KBM-7 (cell line): ENCODE measurements at places on chromosomes 13 and 19.

- DNase-seq: no peak
These were observed 10.7 kb upstream of the EVI5L start for GRCh38 chr19:7819337-7819736.

DNA sequence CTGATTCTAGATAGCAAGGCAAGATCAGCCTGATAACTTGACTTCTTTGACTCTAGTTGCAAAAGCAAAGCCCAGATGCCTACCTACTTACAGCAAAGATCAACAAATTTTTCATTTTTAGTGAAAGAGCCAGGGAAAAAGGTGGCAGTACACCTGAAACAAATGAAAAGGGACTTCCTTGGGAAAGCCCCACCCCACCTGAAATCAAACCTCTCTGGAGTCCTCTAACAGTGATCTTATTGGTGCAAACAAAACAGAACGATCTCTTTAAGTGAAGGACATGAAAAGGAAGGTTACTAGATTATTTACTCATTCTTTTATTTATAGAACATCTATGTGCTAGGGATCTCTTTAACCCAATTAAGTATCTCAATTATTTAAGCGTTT, 507 bp upstream of the LCP1 start:
- DNase-seq: no peak

GRCh38 chr19:17109962-17110598, 34.5 kb downstream of the MYO9B start:
- DNase-seq: peak; percentile 76

DNA sequence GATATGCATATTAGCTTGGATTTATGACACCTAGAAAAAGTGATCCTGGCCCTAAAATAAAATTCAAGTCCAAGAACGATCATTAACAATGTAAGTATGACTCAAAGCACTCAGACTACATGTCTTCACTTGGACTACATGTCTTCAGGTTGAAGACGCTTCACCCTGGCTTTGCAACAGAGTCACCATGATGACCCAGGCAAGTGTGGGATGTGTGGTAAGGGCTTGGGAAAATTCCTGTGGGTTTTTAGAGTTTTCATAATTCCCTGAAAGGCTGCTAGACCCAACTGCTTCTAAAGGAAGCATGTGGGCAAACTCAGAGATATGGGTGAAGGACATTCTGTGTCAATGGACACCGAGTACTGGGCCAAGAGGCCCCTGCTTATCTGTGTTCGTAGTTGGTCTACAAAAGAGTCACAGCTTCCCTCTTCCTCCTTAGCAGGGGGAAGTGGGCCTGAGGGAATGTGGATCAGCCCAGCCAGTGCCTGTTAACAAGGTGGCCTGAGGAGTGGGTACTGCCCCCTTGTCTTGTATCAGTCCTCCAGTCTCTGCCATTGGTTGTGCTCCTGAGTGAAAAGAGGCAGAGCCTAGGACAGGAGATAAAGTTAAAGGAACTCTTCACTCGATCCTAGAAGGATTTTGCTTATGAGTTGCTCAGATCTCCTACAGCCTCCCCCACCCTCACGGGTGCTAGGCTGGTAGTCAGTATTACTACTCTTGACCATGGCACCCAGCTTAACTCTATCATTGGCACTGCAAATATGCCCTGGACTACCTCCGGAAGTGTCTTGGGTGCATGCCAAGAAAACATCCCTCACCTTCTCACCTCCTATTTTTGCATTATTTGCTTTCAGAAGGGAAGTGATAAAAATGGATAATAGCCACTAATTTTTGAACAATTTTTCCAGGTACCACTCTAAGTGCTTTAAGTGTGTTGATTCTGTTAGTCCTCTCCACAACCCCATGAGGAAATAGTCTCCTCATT, 406.3 kb downstream of the COG6 start:
- no peak for DNase-seq

GRCh38 chr13:40536443-40537113, 129.9 kb downstream of the FOXO1 start:
- DNase-seq: no peak
